Stimulated activated CD8-positive, alpha-beta memory T cell treated with anti-CD3 and anti-CD28 coated beads, Interleukin-7, amount 100 ng/mL, for 1 hour (primary cell): ENCODE measurements at places on chromosomes 16 and 17.
A peak's percentile ranks its signal among the peaks of the same experiment; 100 is the strongest.

DNA sequence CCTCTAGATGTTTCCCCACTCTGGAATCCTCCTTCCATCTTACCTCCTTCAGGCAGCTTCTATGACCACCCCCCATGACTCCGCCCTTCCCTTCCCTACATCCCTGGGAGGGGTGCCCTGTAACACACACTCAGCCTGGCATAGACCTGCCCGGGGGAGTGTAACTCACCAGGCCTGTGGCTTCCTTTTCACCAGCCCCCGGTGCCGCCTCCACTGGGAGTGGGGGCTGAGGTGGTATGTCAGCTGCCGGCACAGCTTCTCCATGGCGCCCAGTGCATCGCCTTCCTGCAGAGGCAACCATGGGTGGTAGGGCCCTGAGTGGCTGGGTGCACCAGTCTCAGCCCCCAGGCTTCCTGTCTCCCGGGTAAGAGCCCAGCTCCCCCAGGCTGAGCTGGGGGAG, 32.3 kb downstream of the TRPV2 start:
- DNase-seq = no peak

GRCh38 chr16:89003831-89004208, 26.8 kb upstream of the CBFA2T3 start:
- no peak for DNase-seq

- DNase-seq = no peak
These were observed 8.6 kb upstream of the SKAP1 start for GRCh38 chr17:48438516-48439061.

DNA sequence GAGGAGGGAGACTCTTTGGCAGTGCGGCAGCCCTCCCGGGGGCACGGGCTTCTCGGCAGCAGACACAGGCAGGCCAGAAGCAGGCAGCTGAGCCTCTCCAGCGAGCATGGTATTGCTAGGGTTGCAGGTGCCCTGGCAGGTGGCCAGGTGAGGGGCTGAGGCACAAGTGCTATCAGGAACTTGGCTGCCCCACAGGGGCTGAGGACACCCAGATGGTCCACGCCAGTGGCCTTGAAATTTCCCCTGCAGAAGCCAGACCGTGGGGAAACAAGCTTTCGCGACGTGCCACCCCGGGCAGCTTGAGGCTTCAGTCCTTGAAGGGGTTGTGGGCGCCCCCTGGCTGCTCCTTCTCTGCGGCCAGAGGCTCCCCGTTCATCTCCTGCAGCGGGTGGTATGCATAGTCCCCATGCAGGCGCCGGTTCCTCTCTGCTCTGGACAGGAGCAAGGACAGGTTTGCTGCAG, 8.5 kb downstream of the NAGPA start:
- no peak for DNase-seq

DNA sequence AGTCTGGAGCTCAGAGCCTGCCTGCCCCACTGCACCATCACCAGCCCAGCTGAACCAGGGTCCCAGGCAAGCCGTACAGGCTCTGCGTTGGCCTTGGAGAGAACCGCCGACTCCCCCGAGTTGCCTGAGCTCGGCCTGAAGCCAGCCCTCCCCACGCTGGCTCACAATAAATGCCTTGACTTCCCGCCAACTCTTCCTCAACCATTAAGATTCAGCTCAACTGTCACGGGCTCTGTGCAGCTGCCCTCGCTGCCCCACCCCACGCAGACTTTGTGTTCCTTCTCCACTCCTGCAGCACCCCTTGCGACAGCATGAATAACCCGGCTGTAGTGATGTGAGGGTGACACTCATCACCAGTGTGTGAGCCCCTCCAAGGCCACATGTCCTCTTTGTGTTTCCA, 4.8 kb upstream of the QPRT start:
- DNase-seq = no peak

- no peak for DNase-seq
These were observed 142.0 kb upstream of the CCL2 start for GRCh38 chr17:34113089-34113488.

GRCh38 chr16:47949276-47949675, 206.5 kb downstream of the ABCC12 start:
- no peak for DNase-seq

DNA sequence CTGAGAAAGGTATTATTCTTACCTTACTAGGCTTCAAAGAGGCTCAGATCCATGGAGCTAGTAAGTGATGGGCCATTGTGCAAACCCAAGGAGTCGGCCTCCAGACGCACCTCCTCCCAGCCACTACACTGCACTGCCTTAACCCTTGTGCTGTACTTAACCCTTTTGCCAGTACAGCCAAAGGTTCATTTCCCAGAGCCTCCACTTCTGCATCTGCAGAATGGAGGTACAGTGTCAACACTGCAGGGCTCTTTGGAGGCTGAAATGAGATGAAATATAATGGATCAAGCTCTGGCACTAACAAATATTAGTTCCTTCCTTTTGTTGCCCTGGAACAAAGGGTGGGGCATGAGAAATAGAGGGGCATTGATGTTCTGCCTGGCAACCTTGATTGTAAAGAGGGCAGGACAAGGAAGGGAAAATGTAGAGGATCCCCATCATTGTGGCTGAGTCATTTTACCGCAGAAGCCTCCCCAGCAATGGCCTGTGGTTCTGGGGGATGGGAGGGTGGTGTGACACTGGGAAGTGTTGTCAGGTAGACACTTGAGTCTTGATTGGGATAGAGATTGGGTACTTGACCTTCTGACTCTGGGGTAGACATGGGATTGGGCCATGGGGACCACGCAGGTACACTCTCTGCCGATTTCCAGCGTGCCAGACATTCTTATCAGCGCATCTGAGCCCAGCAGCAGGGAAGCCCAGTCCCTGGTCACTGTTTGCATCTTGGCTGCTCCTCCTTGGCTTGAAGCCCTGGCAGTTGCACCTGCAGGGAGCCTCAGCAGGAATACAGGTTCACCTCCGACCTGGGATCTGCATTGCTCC, 84.0 kb downstream of the MSI2 start:
- no peak for DNase-seq

DNA sequence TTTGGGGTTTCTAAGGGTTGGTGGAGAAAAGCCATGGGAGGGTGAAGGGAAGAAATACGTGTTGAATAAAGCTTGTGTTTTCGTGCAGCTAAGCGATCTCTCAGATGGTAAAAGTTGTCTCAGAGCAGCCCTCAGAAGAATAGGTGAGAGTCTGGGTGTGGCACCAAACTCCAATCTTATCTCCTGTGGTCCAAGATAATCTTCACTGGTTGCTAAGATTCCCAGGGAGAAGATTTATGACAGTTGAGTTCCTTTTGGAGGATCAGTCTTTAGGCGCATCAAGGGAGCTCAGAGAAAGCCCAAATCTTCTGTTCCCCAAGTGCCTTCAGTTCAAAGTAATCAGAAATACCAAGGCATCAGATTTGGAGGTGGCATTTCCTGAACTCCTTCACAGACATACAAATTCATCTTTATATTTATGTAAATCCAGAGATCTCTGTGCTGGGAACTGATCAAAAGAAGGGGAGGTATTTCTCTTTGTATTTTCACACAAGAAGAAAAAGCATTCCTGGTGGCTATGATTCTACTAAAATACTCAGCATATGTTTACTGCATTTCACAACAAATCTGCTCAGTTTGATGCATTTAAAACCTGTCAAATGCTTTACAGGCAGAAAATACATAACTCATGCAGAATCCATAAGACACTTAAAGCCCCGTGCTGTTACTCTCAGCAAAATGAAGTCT, 102.9 kb downstream of the ABCC12 start:
- no peak for DNase-seq

GRCh38 chr17:32926183-32926582, 1.8 kb upstream of the TMEM98 start:
- no peak for DNase-seq

DNA sequence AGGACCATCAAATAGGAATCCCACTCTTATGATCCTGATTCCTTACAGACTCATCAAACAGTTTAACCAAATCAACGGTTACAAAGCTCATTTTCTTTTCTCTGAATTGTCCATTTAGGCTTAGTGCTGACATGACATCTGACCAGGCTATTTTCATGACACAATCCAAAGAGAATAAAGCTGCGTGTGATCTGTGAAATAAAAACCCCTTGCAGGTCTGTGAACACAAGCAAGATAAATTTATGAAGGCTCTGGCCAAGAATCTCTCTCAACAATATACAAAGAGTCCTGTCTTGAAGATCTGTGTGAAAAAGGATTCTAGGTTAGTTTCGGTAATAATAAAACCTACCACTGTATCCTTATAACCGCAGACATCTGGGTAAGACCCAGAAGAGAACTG, 22.0 kb downstream of the COG1 start:
- DNase-seq = no peak

- no peak for DNase-seq
These were observed 76.0 kb downstream of the CHD9NB start for GRCh38 chr16:52976539-52977167.

GRCh38 chr17:4050971-4051370, 86.7 kb upstream of the ATP2A3 start:
- DNase-seq = no peak

- DNase-seq = no peak
These were observed 11.3 kb upstream of the DCAF7 start for GRCh38 chr17:63538693-63539595.

DNA sequence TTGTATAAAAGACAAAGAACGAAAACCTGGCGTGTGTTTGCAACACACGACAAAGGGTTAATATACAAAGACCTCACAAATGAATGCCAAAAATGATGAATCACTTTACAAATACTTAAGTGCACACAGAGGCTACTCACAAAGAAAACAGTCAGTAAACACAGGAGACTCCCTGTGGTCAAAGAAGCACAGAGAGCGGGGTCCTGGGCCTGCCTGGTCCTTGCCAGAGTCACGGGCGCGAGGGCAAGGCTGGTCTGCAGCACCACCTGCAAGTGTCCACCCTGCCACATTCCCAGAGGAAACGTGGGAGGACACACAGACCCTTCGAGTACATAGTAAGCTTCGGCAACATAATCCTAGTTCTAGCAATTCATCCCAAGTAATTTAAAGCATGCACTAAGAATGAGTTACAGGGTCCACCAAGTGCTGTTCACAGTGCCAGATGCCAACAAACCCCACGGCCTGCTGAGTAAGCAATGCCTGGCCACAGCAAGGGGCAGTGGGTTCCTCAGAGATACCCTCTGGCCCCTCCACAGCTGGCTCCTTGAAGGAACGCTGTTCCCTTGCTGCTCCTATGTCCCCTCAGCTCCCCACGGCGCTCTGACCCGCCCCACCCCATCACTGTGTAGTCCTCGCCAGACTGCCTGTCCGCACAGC, 24.6 kb upstream of the FAAP100 start:
- DNase-seq = no peak

DNA sequence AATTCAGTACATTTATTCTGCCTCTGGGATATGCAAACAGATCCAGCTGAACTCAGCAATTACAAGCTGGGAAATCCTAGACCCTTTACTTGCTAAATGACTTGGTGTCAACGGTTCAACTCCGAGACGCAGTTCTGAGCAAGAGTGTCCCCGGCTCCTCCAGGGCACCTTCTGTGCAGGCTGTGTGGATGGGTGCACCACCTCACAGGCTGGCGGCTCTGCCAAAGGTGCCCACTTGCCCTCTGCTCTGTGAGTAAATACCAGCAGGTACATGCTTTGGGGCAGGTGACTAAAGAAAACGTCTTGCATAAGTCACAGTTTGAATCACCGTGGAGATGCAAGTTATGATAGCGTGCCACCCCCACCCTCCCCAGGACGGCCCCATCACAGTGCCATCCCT, 23.3 kb downstream of the MAP1LC3B start:
- no peak for DNase-seq

GRCh38 chr16:2933136-2933535, 21.4 kb downstream of the FLYWCH1 start:
- no peak for DNase-seq

- no peak for DNase-seq
These were observed 13.8 kb upstream of the CTCF start for GRCh38 chr16:67548265-67549126.

- no peak for DNase-seq
These were observed 116.4 kb upstream of the RCVRN start for GRCh38 chr17:10021272-10021984.

GRCh38 chr17:77640916-77641605, 317.4 kb upstream of the TNRC6C start:
- DNase-seq = no peak

DNA sequence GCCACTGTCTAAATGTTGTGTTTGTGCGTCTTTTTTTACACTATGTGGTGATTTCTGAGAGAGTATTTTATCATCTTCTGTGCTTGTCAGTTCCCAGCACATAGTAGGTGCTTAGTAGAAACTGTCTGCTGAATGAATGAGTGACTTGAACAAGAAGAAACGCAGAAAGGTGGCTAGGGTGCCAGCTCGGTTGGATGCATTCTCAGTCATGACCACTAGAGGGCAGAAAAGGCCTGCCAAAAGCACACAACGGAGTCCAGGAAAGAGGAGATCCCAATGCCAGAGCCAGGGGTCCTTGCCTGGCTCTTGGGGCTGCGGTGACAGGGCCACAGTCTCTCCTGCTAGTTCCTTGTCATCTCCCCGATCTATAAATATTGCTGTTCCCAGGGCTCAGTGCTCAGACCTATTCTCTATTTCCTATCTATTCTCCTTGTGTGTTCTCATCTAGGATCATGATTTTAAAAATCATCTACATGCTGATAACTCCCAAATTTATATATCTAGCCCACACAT, 57.3 kb upstream of the CCL1 start:
- DNase-seq = peak; percentile 45

DNA sequence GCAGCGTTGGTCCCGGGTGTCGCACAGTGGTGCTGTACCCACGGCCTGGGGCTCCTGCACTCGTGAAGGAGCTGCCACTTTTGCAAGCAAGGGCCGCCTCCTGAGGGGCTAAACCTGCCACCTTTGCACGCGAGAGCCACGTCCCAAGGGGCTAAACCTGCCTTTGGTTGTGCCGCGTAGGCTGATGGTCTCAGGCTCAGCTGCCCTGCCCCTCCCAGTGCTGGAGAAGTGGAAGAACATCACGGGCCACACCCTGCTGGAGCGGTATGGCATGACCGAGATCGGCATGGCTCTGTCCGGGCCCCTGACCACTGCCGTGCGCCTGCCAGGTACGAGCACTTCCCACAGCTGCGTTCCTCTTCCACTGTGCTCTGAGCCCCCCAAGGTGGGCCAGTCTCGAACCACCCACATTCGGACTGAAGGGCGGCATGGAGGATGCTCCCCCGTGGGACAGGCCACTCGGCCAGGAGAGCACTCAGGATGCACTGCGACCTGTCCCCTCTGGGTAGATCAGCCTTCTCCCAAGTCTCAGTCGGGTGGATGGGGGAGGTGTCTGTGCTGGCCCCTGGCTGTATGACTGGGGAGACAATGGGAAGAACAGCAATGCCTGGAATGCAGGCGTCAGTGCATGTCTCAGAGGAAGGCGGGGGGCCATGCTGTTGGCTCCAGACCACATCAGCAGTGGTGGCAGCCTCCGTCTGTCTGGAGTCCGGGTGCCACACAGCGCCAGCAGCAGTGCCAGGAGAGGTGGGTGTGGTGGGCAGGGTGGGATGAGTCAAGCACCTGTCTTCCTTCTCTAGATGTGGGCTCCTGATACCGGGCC, 20.7 kb downstream of the ACSF3 start:
- DNase-seq = no peak

GRCh38 chr16:48310908-48311641, 63.7 kb upstream of the ABCC11 start:
- no peak for DNase-seq
